ENCODE measurements at places on chromosomes 4 and X.
A peak's percentile ranks its signal among the peaks of the same experiment; 100 is the strongest.

- no peak for DNase-seq
Measured at GRCh38 chrX:46228389-46228788, 316.8 kb downstream of the ZNF674 start.

DNA sequence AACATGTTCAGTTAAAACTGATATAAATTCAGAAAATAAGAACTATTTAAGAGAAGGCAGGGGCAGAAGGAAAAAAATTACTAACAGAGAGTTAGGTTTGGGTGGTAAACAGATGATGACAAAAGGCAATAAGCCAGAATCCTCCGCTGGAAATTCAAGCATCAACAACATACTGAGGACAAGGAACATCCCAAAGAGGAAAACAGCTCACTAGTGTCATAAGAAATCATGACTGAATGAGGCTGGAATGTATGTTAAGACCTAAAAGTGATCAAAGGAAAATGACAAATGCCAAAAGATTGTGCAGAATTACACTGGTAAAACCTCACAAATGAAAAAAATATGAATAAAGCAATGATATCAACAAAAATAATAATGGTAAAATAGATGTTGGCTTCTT lies 88.4 kb downstream of the WDFY3 start:
- no peak for DNase-seq

GRCh38 chrX:152313529-152314302 lies 137.4 kb downstream of the GABRA3 start:
- no peak for DNase-seq

GRCh38 chr4:166153548-166153947 lies 280.5 kb downstream of the TLL1 start:
- DNase-seq, result peak; percentile 40

GRCh38 chr4:119508281-119508680 lies 120.3 kb downstream of the PDE5A start:
- no peak for DNase-seq

GRCh38 chr4:340011-340410 lies 2.4 kb downstream of the ZNF141 start:
- DNase-seq, result no peak

DNA sequence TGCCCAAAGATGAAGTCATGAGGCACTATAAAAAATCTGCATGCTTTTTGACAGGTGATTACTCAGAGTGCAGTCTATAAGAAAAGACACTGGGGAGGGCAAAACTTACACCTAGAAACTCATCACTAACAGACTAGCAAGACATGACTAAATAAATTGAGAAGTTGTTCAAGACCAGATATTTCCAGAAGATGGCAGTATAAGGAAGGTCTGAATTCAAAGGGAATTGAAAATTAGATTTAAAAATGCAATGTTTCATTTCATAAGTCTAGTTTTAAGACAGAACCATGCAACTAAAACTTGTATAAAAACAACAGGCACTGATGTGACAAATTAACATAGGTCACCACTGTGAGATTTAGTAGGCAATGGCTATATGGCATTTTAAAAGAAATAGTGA lies 232.5 kb upstream of the POF1B start:
- DNase-seq, result no peak

DNA sequence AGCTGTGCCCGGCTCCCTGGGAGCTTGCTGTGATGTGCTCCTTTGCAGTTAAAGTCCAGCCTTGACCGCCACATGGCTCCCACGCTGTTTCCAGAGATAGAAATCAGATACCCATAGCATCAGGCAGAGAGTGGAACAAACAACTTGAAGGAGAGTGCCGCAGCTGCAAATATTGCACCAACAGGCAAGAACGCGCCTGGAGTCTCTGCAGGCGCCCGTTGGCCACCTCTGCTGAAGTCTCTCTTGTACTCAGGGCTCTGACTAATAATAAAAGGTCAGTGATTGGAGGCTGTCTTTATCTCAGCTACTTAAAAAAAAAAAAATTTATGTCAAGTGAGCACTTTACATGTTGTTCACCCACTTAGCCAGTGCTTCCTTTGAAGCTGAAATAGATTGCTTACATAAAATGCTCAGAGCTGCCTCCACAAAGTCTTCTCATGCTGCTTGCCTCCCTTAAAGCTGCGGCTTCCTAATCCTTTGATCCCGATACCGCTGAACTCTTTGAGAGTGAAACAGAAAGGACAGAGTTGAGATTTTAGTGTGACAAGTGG lies 30.9 kb upstream of the TENM3 start:
- no peak for DNase-seq

DNA sequence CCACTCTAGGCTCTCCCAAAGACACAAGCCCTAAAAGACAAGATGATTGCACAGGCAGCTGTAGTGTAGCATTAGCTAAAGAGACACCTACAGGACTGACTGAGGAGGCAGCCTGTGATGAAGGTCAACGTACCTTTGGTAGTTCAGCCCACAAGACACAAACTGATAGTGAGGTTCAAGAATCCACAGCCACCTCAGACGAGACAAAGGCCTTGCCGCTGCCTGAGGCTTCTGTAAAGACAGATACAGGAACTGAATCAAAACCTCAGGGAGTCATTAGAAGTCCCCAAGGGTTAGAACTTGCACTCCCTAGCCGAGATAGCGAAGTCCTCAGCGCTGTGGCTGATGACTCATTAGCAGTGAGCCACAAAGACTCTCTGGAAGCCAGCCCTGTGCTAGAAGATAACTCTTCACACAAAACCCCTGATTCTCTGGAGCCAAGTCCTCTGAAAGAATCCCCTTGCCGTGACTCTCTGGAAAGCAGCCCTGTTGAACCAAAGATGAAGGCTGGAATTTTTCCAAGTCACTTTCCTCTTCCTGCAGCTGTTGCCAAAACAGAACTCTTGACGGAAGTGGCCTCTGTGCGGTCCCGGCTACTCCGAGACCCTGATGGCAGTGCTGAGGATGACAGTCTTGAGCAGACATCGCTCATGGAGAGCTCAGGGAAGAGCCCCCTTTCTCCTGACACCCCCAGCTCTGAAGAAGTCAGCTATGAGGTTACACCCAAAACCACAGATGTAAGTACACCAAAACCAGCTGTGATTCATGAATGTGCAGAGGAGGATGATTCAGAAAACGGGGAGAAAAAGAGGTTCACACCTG lies 306.3 kb downstream of the ANK2 start:
- DNase-seq, result peak; percentile 57

GRCh38 chr4:184887333-184887732 lies 61.6 kb upstream of the ACSL1 start:
- DNase-seq, result no peak

DNA sequence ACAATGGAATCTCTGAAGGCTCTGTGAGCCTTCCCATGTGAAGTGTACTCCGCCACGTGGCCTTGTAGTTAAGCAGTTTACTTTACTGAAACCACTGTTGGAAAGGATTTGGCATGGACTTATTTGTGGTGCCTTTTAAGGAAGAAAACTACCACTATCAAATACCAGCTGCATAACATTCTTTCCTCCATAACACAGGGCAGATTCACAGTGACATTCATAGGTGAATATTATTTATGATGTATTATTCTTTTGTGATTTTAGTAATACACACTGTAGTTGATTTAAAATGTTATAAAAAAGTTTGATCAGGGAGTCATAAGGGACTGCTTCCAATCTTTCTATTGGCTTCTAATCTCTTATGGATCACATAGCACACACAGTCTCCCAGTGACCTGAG lies 192.5 kb upstream of the AGTR2 start:
- no peak for DNase-seq

- DNase-seq, result peak; percentile 4
Measured at GRCh38 chr4:92234393-92235176, 69.2 kb upstream of the GRID2 start.

- no peak for DNase-seq
Measured at GRCh38 chrX:13265549-13266132, 54.2 kb downstream of the ATXN3L start.

DNA sequence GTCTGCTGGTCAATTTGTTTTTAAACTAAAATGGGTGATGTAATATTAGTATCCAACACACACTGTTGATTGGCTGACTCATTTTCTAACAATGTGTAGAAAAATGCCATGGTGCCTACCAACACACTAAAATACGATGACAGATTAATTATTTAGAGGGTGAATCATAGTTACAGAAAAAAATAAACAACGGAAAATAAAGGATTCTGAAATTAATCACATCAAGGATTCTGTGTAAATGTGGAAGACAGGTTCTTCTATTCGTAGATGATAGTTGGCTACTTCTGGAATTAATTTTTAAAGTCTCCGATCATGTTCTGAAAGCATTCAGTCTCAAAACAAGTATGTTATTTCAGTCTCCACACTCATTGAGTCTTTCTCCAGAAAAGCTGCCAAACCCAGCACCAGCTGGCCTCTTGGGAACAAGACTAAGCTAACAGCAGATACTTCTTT lies 8.2 kb upstream of the IQCM start:
- peak; percentile 51 for DNase-seq

- no peak for DNase-seq
Measured at GRCh38 chrX:150615356-150615755, 46.9 kb downstream of the MTM1 start.

GRCh38 chrX:39693298-39693697 lies 404.5 kb downstream of the BCOR start:
- DNase-seq, result no peak

GRCh38 chr4:30610361-30610760 lies 109.8 kb upstream of the PCDH7 start:
- no peak for DNase-seq

DNA sequence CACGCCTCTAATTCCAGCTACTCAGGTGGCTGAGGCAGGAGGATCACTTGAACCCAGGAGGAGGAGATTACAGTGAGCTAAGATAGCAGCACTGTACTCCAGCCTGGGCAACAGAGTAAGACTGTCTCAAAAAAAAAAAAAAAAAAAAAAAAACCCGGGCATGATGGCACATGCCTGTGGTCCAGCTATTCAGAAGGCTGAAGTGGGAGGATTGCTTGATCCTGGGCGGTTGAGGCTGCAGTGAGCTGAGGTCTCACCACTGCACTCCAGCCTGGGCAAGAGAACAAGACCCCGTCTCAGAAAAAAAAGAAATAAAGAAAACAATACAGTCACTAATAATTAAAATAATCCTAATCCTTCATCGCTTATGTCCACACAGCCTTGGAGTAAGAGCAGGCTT lies 68.1 kb downstream of the APBB2 start:
- DNase-seq, result no peak

GRCh38 chr4:15331930-15332329 lies 95.9 kb upstream of the C1QTNF7 start:
- DNase-seq, result no peak

GRCh38 chrX:125382889-125383288 lies 63.2 kb downstream of the TEX13C start:
- no peak for DNase-seq

DNA sequence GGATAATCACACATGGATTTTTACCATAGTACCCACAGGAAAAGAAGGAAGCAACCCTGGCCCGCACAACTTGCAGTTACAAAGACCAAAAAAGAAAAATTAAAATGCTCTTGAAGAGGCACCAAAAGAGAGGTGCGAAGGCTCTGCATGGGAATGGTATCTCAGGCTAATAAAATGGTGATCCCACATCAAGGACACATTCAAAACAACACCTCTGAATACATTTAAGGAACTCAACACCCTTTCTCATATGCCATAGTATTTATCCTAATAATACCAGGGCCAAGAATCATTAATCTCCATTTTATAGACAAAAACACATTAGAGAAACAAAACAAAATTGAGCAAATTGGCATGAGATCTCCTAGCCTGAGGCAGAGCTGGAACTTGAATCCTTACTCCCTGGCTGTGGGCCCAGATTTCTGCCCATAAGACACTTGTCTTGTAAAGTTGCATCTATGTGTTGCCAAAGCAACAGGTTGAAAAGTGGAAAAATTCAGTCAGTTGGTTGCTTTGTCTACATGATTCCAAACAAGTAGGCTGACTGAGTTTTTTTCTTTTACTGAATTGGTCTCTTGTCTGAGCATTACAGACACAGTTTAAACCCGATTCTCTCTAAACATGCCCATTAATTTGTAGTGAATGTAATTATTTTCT lies 33.5 kb downstream of the GUCY2F start:
- DNase-seq, result no peak

- DNase-seq, result no peak
Measured at GRCh38 chr4:138646383-138646782, 369.2 kb upstream of the NOCT start.

- DNase-seq, result no peak
Measured at GRCh38 chr4:141391293-141391692, 170.6 kb downstream of the ZNF330 start.

GRCh38 chr4:166012129-166013030 lies 139.3 kb downstream of the TLL1 start:
- DNase-seq, result no peak

GRCh38 chrX:138986235-138986634 lies 274.7 kb upstream of the FGF13 start:
- DNase-seq, result peak; percentile 13

- DNase-seq, result no peak
Measured at GRCh38 chrX:36581030-36581429, 427.1 kb upstream of the FAM47C start.

- peak; percentile 30 for DNase-seq
Measured at GRCh38 chr4:12633053-12633651, 851.0 kb downstream of the RAB28 start.

GRCh38 chrX:16687514-16687913 lies 25.0 kb downstream of the CTPS2 start:
- no peak for DNase-seq

DNA sequence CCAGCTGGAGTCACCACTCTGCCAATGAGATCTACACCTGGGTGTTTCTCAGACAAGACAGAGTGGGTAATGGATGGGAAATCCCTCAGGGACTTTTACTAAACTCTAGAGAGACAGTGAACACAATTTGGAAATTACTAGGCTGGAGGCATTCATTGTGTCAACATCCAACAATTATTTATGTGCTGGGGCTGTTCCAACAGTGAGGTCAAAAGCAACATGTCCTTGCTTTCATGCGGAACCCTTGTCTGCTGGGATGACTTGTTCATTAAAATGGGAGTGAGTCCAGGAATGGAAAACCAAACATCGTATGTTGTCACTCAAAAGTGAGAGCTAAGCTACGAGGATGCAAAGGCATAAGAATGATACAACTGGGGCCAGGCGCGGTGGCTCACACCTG lies 54.0 kb downstream of the DRD5 start:
- no peak for DNase-seq
